Activated CD4-positive, alpha-beta T cell treated with anti-CD3 and anti-CD28 coated beads, Interleukin-2, Interleukin-6, amounts not matched to agents 100 ng/mL and 50 ng/mL, durations not matched to agents 16 hours and 8 hours (primary cell): ENCODE measurements at places on chromosomes 1 and 21.

GRCh38 chr1:35718492-35719336, at the start of gene C1orf216:
Gene C1orf216, minus strand, starts transcription at chr1:35718884. Its CDS starts 2,563 bp downstream, at chr1:35716321.
- peak; percentile 84 for DNase-seq

GRCh38 chr1:24226749-24227148, 39.7 kb upstream of the IFNLR1 start:
- DNase-seq, result peak; percentile 57

DNA sequence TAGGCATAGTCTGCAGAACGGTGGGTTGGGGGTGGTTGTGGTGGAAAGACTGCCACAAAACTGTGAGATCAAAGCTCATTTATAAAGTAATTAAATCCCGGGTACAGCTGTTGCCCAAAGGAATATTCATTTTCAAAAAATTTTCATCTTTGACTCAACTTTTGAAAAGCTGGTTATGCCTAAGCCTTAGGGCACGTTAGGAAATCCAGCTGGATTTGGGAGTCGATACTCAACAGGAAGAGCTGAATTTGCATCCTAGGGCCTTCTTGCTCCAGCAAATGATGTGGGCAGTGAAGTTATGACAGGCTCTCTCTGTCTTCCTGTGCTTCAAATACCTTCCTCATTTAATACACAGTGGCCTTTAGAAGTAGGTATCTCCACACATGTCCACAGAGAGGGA, 31.7 kb downstream of the ZP4 start:
- DNase-seq, result no peak

DNA sequence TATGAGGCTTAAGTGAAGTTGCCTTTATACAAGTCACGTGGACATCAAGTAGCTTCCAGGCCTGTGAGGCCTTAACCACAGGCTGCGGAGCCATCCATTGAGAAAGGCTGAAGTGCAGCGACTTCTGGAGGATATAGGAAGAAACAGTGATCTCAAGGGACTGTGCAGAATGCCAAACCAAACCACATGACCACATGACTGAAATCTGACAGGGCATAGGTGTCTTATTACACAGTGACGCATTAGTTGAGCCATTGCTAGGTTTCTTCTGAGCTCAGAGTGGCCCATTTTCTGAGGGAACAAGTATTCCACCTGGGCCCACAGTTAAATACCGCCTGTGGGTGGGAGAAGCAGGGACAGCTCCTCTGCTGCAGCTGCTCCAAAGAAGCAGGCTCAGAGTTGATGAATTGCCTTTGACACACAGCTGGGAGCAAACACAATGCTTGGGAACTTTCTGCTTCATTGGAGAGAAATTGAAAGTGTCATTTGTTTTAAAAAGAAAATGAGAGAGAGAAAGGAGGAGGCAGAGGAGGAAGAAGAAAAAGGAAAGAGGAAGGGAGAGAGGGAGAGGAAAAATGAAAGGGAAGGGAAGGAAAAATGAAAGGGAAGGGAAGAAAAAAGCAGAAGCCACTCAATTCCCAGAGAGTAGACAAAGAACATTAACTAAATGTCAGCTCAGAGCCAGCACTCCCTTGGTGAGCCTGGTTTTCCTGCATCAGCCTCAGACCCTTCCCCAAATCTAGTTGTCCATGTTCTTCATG, 94.4 kb downstream of the COLGALT2 start:
- DNase-seq, result no peak

- DNase-seq, result no peak
These were observed 47.0 kb upstream of the BCAR3 start for GRCh38 chr1:93728480-93729131.

GRCh38 chr1:29679316-29679715, 443.0 kb downstream of the PTPRU start:
- no peak for DNase-seq

GRCh38 chr1:160710517-160711252, 937 bp downstream of the CD48 start:
- peak; percentile 39 for DNase-seq

GRCh38 chr1:14667651-14667984, 69.1 kb downstream of the KAZN start:
- no peak for DNase-seq

GRCh38 chr1:59477286-59477685, 180.4 kb downstream of the FGGY start:
- peak; percentile 76 for DNase-seq

GRCh38 chr1:177945943-177946650, 23.8 kb downstream of the SEC16B start:
- peak; percentile 54 for DNase-seq

DNA sequence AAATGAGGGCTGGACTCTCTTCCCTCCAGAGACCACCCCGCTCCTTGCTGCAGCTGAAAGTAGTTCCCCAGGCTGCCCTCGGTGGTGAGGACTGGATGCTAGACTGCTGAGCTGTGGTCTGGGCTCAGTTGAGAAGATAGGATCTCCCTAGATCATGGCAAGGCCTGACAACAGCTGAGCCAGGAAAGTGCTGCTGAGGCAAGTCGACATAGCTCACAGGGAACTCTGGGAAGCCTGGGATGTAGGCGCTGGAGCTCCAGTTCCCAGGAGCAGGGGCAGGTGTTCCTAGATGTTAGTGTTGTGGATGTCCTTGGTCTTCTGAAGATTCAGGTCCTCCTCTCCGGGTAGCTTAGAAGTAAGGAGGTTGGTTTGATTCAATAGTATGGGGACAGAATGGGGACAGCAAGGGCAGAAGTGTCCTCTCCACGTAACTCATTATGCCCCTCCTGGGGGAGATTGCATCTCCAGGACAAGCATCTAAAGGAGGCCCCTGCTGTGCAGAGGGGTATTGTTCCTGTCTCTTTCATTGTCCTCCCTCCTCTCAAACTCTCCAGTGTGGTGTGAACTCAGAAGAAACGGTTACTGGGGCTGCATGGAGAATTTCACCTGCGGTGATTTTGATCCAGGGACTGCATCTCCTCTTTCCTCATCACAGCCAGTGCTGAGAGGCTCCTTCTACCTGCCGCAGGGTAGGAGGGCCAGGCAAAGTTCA, 3.7 kb downstream of the CYB561D1 start:
- no peak for DNase-seq

DNA sequence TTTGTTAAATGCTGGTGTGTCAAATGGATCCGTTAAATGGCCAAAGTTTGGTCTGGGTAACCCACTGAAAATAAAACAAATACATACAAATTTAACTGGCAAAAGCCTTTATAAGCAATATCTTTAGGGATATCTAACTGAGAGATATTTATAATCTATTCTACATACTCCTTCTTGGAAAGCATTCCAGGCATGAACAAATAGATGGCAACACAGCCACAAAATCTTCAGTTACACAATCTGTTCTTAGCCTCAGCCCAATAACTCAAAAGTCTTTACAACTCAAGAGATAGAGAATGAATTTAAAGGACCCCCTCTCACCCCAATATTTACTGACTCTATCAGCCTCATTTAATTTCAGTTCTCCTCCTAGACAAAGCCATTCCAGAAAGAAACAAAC, 58.7 kb downstream of the NRDC start:
- DNase-seq, result no peak

DNA sequence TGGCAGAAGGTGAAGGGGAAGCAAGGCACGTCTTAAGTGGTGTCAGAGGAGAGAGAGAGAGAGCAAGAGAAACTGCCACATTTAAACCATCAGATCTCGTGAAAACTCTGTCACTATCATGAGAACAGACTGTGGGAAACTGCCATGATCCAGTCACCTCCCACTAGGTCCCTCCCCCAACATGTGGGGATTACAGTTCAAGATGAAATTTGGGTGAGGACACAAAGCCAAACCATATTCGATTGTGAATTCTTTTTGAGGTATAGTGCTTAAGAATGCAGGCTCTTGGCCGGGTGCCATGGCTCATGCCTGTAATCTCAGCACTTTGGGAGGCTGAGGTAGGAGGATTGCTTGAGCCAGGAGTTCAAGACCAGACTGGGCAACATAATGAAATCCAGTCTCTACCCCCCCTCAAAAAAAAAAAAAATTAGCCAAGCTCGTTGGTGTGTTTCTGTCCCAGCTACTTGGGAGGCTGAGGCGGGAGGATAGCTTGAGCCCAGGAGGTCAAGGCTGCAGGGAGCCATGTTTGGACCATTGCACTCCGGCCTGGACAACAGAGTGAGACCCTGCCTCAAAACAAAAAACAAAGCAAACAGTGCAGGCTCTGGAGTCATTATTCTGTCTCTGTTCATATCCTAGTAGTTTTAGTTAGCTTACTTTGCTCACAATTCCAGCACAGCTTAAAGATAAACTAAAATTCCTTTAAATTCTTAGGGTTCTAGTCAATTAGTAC, 6.0 kb downstream of the ZCCHC17 start:
- no peak for DNase-seq
